ENCODE measurements at places on chromosomes 2 and 18. TPM values are rescaled to one million over a fixed set of nuclear protein-coding genes. Genes with fewer than 3 reads are reported as not detected.
A peak's percentile ranks its signal among the peaks of the same experiment; 100 is the strongest.

The DPYSL5 gene
- not detected for total RNA-seq

The PLGLB1 gene
- 1.3 TPM for total RNA-seq

The IL36RN gene
- not detected for total RNA-seq

The HOXD13 gene
- total RNA-seq = not detected

The SERPINB7 gene
- total RNA-seq = not detected

DNA sequence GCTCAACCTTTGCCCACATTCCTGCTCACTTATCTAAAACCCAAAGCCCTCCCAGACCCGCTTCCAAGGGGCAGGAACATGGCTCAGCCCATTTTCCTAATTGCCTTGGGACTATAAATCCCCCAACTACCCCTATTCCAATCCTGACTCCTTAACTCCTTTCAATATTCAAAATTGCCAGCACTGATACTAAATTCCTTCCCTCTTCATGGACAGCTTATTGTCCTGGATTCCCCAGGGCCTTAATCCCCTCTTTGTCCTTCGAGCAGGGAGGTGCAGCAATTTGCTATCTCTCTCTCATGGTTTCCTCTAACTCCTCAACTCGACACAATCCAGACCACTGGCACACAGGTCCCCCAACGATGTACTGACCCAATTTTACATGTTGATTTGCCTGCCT is 99.1 kb downstream of the SLC25A12 start:
- H3K4me3 ChIP-seq = no peak overlapping the region
- H3K27me3 ChIP-seq = no peaks in the 10 kb centered on the region
- H3K27ac ChIP-seq = no peak overlapping the region

DNA sequence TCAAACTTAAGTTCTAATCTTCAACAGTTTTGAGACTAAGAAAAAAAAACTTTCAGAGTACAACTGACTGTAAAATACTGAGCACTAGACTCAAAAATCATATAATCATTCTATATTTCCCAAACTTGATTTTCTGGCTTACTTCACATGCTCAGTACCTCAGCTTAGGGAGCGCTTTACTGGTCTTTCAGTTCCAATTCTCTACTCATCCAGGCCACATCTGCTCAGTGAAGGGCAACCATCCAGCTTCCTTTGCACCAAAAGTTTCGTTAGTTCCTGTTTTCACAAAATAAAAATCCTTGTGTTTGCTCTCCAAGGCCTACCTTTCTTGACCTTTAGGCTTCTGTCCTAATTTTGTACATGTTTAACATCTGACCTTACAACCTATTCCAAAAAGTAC is 287.6 kb upstream of the LRRTM1 start:
- H3K4me3 ChIP-seq = no peak overlapping the region
- H3K27ac ChIP-seq = no peak overlapping the region
- no peak for DNase-seq
- no peaks in the 10 kb centered on the region for H3K27me3 ChIP-seq
- no peaks in the 10 kb centered on the region for H3K4me1 ChIP-seq

DNA sequence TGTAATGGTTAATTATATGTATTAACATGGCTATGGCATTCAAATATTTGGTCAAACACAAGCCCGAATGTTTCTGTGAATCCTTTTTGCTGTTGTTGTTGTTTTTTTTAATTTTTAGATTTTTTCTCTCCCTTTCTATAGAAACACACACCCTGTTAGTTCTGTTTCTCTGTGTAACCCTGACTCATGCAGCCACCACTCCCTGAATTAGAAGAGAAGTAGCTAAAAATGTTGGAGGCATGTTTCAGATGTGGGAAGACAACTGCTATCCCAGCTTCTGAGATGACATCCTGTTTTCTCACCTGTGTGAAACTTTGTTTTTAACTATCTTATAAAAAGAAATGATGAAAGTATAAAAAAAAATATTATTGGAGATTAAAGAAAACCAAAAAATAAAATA is 219.6 kb upstream of the RGPD4 start:
- H3K4me1 ChIP-seq = no peaks in the 10 kb centered on the region
- H3K27ac ChIP-seq = no peak overlapping the region
- H3K4me3 ChIP-seq = no peak overlapping the region
- no peak for DNase-seq

GRCh38 chr2:33210626-33211025 is 263.9 kb downstream of the LTBP1 start:
- no peak overlapping the region for H3K4me3 ChIP-seq
- no peaks in the 10 kb centered on the region for H3K36me3 ChIP-seq
- H3K27ac ChIP-seq = no peak overlapping the region

- DNase-seq = no peak
- H3K4me3 ChIP-seq = no peak overlapping the region
- peaks cover 3% of the 10 kb centered on the region for H3K4me1 ChIP-seq
- H3K36me3 ChIP-seq = no peaks in the 10 kb centered on the region
- no peak overlapping the region for H3K27ac ChIP-seq
Observed at GRCh38 chr2:210226223-210226622, 976 bp upstream of the ACADL start.

GRCh38 chr2:62292190-62292589 is 96.3 kb downstream of the B3GNT2 start:
- no peaks in the 10 kb centered on the region for H3K27me3 ChIP-seq
- H3K4me3 ChIP-seq = no peak overlapping the region
- no peaks in the 10 kb centered on the region for H3K36me3 ChIP-seq
- peaks cover 26% of the 10 kb centered on the region for H3K4me1 ChIP-seq
- H3K27ac ChIP-seq = no peak overlapping the region

- DNase-seq = no peak
- H3K4me3 ChIP-seq = no peak overlapping the region
- peaks cover 8% of the 10 kb centered on the region for H3K4me1 ChIP-seq
- no peaks in the 10 kb centered on the region for H3K27me3 ChIP-seq
- H3K27ac ChIP-seq = no peak overlapping the region
Observed at GRCh38 chr2:176747928-176748327, 464.7 kb upstream of the HNRNPA3 start.

DNA sequence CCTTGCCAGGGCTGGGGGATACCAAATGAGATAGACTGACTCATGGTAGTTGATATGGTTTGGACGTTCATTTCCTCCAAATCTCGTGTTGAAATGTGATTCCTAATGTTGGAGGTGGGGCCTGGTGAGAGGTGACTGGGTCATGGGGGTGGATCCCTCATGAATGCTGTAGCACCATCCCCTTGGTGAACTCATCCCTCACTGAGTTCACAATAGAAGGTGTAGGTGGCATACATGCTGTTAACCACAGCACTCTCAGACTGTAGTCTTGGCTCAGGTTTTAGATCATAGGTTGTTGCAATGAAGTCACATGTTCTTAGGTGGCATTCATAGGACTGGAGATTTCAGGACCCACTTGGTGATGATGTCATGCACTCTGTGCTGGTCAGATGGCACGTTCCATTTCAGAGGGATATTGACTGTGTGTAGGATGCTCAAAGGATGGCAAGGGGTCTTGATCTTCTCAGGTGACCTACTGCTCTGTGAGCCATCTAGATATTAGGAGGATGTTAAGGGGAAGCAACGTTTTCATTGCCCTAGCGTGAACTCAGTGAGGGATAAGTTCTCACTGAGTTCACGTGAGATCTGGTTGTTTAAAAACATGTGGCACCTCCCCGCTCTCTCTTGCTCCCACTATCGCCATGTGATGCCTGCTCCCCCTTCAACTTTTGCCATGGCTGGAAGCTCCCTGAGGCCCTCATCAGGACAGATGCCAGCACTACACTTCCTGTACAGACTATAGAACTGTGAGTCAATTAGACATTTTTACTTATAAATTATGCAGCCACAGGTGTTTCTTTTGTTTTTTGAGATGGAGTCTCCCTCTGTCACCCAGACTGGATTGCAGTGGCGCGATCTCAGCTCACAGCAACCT is 73.8 kb upstream of the ACAA2 start:
- H3K4me1 ChIP-seq = no peaks in the 10 kb centered on the region
- no peak overlapping the region for H3K4me3 ChIP-seq
- no peaks in the 10 kb centered on the region for H3K36me3 ChIP-seq
- no peak overlapping the region for H3K27ac ChIP-seq

- H3K27me3 ChIP-seq = no peaks in the 10 kb centered on the region
- no peak for DNase-seq
- peak overlapping the region; percentile 74 for H3K27ac ChIP-seq
- H3K4me3 ChIP-seq = no peak overlapping the region
Observed at GRCh38 chr2:157333304-157334047, 7.9 kb upstream of the ERMN start.

GRCh38 chr18:8791171-8791651 is 85.9 kb downstream of the MTCL1 start:
- H3K27ac ChIP-seq = no peak overlapping the region
- DNase-seq = no peak
- H3K36me3 ChIP-seq = no peaks in the 10 kb centered on the region

DNA sequence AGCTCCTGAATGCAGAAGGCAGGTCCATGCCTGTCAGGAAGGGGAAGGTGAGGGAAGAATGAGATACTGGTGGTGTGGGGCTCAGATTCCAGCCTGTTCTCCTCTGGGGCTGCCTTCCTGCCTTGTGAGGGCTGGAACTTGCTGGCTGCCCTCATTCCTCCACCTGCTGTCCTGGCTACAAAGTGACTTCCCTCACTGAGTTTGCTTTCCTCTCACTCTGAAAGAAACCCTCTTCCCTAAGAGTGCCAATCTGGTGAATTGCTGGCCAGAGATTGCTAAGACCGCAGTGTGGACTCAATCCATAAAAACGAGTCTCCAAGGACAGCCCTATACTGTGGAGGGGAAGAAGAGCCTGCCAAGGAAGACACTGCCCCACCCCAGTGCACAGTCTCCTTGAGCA is 664.4 kb upstream of the HS6ST1 start:
- no peaks in the 10 kb centered on the region for H3K27me3 ChIP-seq
- no peak for DNase-seq
- no peak overlapping the region for H3K4me3 ChIP-seq
- H3K36me3 ChIP-seq = no peaks in the 10 kb centered on the region
- no peaks in the 10 kb centered on the region for H3K4me1 ChIP-seq

DNA sequence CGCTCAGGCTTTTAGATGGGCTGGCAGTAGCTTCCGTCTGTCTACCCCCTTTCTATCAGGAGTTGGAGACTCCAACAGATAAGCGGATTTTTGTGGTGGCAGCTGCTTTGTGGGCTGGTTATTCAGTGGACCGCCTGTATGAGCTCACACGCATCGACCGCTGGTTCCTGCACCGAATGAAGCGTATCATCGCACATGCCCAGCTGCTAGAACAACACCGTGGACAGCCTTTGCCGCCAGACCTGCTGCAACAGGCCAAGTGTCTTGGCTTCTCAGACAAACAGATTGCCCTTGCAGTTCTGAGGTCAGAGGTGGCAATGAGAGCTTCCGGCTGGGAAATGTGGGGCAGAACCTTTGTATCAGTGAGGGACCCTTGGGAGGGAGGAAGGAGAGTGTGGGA is 14.8 kb downstream of the CAD start:
- H3K4me3 ChIP-seq = no peak overlapping the region
- H3K36me3 ChIP-seq = peaks cover 59% of the 10 kb centered on the region
- no peaks in the 10 kb centered on the region for H3K27me3 ChIP-seq
- H3K27ac ChIP-seq = no peak overlapping the region

GRCh38 chr2:201866643-201867473 is 60.5 kb downstream of the CDK15 start:
- no peak overlapping the region for H3K4me3 ChIP-seq
- no peak for DNase-seq
- H3K27ac ChIP-seq = no peak overlapping the region
- H3K4me1 ChIP-seq = no peaks in the 10 kb centered on the region
- H3K36me3 ChIP-seq = no peaks in the 10 kb centered on the region
- peaks cover 11% of the 10 kb centered on the region for H3K27me3 ChIP-seq

GRCh38 chr2:193946806-193947205 is 1710.2 kb upstream of the SLC39A10 start:
- H3K27ac ChIP-seq = no peak overlapping the region
- no peaks in the 10 kb centered on the region for H3K36me3 ChIP-seq
- no peak for DNase-seq
- no peaks in the 10 kb centered on the region for H3K4me1 ChIP-seq
- H3K27me3 ChIP-seq = no peaks in the 10 kb centered on the region
